Caki2 (cell line): ENCODE measurements at places on chromosomes 4 and X. TPM values are rescaled to one million over a fixed set of nuclear protein-coding genes. Genes with fewer than 3 reads are reported as not detected.
A peak's percentile ranks its signal among the peaks of the same experiment; 100 is the strongest.

- DNase-seq: no peak
Observed at GRCh38 chrX:40877887-40878286, 142.5 kb upstream of the MED14 start.

GRCh38 chrX:132058975-132059374, 35.9 kb downstream of the STK26 start:
- DNase-seq: no peak

DNA sequence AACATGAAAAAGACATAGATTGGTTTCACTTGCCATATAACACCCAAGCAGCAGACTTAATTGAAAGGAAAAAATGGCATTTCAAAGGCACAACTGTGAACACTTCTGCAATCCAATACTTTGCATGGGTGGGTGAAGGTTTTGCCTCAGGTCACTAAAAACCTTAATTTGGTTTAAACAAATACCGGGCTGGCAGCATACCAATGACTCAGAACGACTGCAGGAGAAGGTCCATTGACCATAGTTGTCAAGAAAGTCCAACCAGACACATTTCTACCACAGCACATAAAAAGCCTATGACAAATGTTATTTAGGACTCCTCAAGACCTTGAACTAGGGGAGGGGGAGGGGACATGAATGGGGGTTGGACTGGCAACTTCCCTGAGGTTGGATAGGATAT, 183.6 kb upstream of the TRPC5 start:
- no peak for DNase-seq

DNA sequence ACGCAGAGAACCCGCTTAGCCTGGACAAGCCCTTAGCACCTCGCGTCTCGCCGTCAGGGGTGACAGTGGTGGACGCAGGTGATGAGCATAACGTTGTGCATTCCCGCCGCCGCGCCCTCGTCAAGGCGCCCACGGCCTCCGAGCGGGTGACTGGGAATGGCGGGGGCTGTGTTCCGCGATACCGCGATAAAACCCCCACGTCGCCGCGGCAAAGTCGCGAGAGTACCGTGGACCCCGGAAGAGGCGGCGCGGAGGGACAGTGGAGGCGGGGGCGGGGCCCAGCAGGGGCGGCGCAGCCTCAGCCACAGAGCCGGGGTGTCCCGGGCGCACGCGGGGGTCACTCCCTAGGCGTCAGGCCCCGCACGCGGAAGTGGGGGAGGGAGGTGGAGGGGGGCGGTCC, 53.8 kb downstream of the ZFYVE28 start:
- DNase-seq: no peak

DNA sequence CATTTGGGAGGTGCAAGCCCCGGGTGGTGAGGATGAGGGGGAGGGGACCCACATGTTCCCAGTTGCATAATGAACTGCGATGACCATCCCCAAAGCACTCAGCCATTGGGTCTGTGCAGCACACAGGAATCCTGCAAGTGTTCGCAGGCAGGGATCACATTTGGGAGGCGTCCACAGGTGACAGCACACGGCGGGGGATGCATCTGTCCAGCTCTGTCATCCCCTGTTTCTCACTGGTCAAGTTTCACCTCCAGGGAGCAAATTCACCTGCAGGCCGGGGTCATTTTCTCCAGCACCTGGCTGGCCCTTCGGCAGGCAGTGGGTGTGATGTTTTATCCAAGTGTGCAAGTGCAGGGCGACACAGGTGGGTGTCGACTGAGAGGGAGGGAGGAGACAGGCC, 33.3 kb upstream of the SORCS2 start:
- no peak for DNase-seq

DNA sequence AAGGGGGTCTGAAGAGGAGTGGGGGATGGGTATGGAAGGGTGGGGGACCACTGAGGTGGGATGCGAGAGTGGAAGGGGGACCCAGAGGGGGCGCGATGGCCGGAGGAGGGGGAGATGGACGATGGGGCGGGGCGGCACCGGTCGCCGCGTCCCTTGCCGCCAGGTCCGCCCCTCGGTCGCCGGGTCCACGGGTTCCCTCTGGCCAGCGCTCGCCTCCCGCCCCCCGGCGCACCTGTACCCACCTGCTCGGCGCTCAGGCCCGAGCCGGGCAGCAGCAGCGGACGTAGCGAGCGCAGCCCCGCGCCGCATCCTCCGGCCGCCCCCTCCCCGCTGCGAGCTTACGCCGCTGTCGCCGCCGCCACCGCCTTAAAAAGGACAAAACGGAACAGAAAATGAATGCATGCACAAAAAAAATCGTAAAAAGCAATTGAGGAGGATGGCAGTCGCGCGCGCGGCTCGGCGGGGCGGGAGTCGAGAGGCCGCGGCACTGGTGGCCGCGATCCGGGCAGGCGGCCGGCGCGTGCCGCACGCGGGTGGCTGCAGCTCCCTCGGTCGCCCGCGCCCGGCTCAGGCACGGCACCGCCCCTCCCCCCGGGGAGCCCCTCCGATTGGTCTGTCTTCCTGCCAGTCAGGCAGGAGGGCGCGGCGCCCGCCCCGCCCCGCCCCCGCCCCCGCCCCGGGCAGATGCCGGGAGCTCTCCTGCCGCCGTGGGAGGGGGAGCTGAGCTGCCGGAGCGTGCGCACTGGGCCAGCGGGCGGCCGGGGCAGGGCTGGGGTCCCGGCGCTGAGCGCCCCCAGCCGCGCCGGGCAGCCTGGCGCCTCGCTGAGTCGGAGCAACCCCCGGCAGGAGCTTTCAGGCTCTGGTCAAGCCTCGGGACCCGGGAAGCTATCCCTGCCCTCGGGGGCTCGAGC, at the start of gene JAKMIP1:
Gene JAKMIP1, minus strand, starts transcription at position 539 of the 911 bp plus-strand sequence. CDS start 87,699 bp downstream, outside the sequence.
- peak; percentile 65 for DNase-seq

DNA sequence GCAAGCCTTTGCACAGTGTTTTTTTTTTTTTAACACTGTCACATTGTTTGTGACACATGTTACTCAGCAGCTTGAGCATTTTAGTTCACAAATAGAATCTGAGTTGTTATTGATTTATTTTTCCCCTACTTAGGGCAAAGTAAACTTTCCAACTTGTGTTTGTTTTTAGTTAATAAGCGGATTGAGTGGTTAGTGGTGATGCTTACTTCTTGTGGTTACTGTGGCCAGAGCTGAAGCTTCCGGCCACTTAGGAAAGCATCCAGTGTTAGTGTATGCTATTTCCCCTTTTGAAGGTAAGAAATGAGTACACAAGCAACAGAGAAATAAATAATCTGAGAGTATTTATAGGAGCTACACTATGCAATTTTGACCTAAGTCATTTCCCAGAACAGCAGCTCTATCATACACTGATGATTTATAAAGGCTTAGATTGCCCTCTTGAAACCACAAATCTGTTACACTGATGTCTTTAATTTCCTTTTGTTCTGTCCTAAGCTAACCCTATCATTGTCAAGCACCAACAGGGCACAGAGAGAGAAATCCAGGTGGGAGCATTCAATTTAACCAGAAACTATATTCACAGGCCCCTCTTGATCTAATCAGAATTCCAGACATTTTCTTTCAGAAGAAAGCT, 2464.6 kb downstream of the PCDH7 start:
- DNase-seq: no peak

- no peak for DNase-seq
Observed at GRCh38 chr4:118790544-118790943, 45.4 kb downstream of the SEC24D start.

DNA sequence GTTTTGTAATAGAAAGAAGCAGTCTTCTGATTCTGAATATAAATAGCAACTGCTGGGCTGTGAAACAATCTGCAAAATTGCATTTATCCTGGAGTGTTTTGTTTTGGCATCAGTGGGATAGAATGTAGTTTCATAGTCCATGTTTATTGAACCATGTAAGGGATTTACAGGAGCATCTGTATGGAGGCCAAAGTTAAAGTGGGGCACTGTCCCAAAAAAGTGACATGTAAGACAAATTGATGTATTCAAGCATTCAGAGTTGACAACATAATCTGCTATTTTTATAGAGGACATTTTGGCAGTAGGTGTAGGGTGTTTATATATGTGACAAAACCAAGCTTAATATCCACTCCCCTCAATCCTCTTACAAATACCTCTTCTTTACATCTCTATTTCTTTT, 200.5 kb upstream of the ANK2 start:
- no peak for DNase-seq

Gene IGSF1
- total RNA-seq: 0.81 TPM in 1 of 2 replicates, not detected in the other

Gene PORCN
- 149 and 151 TPM in 2 replicates for total RNA-seq
